ENCODE measurements at places on chromosomes 6 and 20.
A peak's percentile ranks its signal among the peaks of the same experiment; 100 is the strongest.

GRCh38 chr6:134938896-134939295, 11.0 kb downstream of the ALDH8A1 start:
- no peak for DNase-seq

DNA sequence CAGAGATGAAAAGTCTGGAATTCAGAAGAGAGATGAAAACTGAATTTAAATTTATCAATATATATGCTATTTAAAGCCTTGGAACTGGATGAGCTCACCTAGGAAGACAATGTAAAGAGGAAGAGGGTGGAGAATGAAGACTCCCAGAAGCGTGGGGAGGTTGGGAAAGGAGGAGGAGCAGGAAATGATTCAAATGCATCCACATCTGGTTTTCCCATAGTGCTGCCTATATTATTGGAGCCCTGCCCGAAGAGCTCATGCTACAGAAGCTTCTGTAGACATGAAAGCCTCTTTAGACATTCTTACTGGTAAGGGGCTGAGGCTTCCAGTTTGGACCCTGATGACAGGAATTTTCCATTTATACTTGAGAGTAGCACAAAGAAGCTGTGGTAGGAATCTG, 19.2 kb downstream of the PDE7B start:
- DNase-seq, result no peak

DNA sequence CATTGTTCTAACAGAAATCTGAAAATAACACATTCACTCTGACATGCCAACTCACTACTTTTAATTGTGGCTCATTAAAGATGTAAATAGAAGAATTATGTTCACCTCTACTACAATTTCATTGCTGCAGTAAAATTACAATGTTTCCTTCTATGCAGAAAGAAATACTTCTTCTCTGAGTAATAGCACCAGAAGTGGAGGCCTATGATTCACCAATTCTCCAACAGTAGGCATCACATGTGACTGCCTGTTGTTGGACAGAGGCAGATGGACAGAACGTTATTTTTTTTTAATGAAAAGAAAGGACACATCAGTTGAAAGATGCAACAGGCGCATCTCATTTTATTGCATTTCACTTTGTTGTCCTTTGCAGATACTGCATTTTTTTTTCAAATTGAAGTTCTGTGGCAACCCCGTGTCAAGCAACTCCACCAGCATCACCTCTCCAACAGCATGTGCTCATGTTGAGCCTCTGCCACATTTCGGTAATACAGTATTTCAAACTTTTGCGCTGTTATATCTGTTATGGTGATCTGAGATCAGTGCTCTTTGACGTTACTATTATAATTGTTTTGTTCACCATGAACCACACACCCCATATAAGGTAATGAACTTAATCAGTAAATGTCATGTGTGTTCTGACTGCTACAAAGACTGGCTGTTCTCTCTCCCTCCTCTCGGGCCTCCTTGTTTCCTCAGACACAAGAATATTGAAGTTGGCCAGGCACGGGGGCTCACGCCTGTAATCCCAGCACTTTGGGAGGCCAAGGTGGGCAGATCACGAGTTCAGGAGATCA, 121.4 kb downstream of the ATXN1 start:
- DNase-seq, result no peak

DNA sequence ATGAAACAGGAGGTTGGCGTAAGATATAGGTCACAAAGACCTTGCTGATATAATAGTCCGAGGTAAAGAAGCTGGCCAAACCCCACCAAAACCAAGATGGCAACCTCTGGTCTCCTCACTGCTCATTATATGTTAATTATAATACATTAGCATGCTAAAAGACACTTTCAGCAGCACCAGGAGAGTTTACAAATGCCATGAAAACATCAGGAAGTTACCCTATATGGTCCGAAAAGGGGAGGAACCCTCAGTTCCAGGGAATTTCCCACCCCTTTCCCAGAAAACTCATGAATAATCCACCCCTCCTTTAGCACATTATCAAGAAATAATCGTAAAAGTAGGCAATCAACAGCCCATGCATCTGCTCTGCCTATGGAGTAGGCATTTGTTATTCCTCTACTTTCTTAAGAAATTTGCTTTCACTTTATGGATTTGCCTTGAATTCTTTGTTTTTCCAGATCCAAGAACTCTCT, 923.4 kb downstream of the QKI start:
- no peak for DNase-seq

- DNase-seq, result peak; percentile 78
Measured at GRCh38 chr6:32984622-32985389, 16.4 kb downstream of the BRD2 start.

DNA sequence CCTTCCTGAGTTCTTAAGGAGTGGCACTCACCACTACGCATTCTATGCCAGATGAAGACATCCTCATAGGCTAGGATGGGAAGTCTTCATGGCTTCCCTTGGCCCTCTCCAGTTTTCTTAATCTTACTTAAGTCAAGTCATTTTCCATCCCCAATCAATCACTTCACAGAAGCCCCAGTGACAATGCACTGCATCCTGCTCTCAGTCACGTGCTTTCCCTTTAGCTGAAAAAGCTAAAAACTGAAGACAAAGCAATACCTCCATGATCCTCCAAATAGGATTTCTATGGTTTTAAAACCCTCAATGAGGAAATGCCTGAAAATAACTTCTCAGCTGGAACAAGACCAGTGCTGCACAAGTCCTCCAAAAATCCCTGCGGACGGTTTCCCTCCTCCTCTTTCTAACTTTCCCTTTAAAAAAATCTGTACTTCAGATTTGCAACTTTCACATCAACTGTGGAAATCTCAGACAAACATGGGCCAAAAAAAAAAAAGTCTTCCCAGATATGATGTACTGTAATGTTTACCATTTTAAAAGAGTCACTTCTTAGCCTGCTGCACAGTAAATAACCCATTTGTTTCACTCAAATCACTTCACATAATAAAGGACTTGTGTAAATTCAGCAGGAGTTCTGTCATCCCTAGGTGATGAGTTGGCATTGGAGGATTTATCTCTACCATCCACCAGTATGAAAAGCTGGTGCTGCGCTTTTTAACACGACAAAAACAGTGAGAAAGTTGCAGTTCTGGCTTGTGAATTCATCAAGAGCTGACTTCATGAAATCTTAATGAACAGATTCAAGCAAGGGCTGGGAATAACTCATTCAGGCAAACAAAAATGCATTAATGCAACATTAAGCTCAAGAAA, 590.0 kb upstream of the NOX3 start:
- DNase-seq, result no peak

DNA sequence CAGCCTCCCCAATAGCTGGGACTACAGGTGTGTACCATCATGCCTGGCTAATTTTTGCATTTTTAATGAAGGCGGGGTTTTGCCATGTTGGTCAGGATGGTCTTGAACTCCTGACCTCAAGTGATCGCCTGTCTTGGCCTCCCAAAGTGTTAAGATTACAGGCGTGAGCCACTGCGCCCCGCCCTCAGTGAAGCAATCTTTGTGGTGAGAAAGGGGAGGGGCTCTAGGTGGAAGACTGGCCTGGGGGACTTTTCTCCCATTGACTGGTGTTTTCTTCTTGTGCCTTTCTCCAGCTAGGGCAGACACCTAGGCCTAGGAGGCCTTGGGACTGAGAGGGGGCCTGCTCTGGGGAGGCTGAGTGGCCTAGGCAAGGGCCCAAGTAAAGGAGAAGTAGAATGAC, 84.1 kb downstream of the DNAAF9 start:
- DNase-seq, result no peak

- no peak for DNase-seq
Measured at GRCh38 chr6:107658920-107659865, 164.9 kb downstream of the SCML4 start.

DNA sequence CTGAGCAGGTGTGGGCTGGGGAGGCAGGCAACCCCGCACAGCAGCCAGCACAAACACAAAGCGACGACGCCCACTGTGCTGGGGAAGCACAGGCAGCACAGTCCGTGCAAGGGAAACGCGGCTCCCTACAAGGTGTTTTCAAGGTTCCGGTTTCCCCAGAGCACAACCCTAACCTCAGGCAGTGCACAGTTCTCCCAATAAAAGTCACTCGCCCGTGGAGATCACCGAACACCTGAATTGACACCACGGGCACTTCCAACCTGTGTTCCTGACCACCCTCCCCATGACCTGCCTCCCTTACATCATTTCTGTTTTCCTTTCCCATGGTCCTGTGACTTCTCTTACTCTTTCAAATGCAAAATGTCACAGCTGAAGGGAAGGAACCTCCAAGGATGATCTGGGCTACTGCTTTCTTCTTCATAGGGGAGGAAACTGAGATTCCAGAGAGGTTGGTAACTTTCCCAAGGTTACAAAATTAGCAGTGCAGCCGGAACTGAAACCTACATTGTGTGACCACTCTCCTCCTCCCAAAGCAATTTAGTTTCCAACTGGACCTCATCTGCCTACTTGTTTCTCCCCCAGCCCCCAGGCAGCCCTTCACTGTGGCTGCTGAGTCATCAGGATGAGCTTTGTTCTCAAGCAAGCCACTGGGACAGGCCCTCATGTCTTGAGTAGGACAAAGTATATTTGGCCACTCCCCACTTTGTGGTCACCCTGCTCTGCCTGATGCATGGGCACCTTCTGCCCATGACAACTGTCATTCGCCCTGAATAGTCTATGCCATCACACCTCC, 125.3 kb downstream of the ATXN1 start:
- DNase-seq, result no peak

DNA sequence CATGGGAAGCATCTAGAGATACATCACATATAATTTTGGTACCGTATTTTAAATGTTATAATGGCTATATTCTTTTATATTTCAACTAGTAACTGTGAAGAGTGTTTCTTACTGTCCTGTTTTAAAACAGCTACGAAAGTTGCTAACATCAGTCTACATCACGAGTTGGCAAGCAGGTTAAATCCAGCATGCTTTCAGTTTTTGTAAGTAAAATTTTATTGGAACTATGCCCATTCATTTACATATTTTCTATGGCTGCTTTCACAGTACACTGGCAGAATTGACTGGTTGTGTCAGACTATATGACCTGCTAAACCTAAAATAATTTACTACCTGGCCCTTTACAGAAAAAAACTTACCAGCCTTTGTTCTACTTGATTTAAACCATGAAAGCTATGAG, 478.1 kb downstream of the PHF3 start:
- no peak for DNase-seq

Measured in activated CD8-positive, alpha-beta memory T cell treated with anti-CD3 and anti-CD28 coated beads for 1 hour (primary cell).